ENCODE measurements at places on chromosomes 12 and 14.

GRCh38 chr12:132433641-132434395 lies 56.1 kb upstream of the FBRSL1 start:
- DNase-seq, result no peak

- no peak for DNase-seq
Measured at GRCh38 chr14:50212726-50213125, 18.7 kb downstream of the SOS2 start.

- no peak for DNase-seq
Measured at GRCh38 chr14:90853116-90853515, 36.9 kb upstream of the TTC7B start.

DNA sequence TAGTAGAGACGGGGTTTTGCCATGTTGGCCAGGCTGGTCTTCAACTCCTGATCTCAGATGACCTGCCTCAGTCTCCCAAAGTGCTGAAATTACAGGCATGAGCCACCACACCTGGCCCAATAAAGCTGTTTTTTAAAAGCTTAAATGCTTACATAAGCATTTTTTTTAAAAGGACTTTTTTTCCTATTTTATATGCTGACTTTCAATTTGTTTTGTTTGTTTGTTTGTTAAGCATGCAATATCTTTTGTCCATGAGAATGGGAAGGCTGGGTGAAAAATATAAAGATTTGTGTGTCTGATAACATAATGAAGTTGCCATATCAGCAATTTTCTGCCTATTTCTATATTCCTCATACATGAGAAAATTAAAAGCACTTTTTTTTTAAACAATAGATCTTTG lies 17.0 kb upstream of the SLC2A13 start:
- DNase-seq, result no peak

- no peak for DNase-seq
Measured at GRCh38 chr12:17853054-17853453, 236.9 kb downstream of the RERGL start.

- DNase-seq, result no peak
Measured at GRCh38 chr14:75283833-75284563, 5.4 kb downstream of the FOS start.

- no peak for DNase-seq
Measured at GRCh38 chr14:95096476-95096875, 60.9 kb downstream of the DICER1 start.

DNA sequence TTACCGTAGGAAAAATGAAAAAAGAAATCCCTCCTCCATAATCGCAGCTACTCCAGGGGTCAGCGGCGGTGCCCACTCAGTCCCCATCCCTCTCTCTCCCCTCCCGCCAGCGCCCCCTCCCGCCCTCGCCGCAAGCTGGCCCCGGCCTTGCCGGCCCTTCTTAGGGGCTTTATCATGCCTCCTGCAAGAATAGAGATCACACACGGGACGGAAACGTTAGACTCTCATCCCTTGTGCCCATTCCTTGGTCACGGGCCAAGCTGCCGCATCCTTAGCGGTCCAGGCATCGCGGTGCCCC lies 692 bp upstream of the COX14 start:
- no peak for DNase-seq

GRCh38 chr12:104903648-104904423 lies 54.3 kb downstream of the SLC41A2 start:
- no peak for DNase-seq

GRCh38 chr14:78448164-78449094 lies 278.3 kb downstream of the NRXN3 start:
- DNase-seq, result peak; percentile 23

- no peak for DNase-seq
Measured at GRCh38 chr12:104280717-104281458, 22.7 kb upstream of the EID3 start.

DNA sequence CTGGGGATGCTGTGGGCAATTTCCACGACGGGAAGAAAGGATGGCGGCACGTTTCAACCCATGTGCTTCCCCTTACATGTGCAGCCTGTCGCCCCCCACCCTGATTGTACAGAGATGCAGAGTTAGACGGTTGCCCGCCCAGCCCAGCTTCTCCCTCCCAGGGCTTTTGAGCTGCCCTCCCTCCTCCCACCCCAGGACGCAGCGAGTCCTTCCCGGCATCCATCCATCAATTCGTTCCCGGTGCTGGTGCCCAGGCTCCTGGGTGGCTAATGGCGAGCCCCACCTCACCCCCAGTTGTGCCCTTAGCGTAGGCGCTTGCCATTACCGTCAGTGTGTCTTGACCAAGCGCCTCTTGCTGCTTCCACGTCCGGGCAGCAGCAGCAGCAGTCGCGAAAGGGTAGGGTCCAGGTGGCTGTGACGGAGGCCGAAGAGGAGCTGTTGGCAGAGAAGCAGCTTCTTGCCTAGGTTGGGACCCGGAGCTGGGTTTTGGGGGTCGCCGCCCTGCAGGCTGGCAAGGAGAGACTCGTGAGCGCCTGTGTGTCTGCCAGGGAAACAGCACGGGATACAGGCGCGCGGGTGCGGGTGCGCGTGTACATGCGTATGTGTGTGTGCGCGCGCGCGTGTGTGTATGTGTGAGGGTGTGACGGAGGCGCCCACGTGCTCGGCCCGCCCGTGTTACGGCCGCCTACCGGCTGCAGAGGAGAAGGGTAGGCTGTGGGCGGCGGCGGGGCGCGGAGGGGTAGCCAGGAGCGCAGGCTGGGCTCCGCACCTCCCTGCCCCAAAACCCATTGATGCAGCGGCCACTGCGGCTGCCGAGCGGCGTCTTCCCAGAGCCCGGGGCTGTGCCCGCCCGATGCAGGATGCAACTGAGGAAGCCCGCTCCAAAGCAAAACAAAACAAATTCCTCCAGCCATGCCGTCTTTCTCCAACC lies at the start of gene SLC6A15:
TSS of gene SLC6A15 (minus strand) at position 602 of the 931 bp plus-strand sequence. CDS start 20,679 bp downstream, outside the sequence.
- peak; percentile 45 for DNase-seq

GRCh38 chr14:35336494-35337268 lies 44.5 kb downstream of the PSMA6 start:
- peak; percentile 99 for DNase-seq

GRCh38 chr14:37081218-37081617 lies 91.2 kb downstream of the SLC25A21 start:
- no peak for DNase-seq

DNA sequence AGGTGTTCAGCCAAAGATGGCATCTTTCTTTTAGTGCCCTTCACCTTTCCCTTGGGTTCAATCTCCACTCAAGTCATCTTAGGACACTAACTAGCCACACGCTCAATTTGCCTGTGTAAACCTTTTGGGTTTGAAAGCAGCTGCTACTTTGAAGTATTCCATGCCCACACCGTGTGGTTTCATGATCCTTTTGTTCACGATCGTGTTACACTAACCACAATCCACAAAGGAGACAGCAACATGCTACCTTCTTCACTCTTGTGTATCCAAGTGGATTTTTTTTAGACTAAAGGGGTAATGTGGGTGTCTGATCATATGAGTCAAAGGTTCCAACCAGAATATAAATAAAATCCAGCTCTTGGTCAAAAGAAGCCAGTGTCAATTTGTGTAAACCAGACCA lies 122.7 kb upstream of the FAR2 start:
- no peak for DNase-seq

DNA sequence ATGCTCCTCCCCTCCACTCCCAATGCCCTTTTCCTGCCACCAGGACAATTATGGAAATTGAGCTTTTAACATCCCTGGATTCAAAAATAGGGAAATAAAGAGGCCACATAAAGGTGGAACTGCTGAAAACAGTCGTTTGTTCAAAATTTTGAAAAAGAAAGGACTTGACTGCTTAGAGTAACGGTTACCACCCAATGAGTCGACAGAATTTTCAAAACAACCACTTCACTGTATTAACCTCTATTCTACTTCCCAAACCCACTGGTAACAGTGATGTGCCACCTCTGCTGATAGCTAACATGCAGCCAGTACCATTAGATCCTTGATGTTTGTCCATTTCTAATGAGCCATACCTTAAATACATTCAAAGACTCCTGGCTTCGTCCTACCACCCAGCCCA lies 4.9 kb downstream of the ST8SIA1 start:
- DNase-seq, result no peak

GRCh38 chr14:89242652-89243279 lies 174.3 kb downstream of the FOXN3 start:
- DNase-seq, result no peak

DNA sequence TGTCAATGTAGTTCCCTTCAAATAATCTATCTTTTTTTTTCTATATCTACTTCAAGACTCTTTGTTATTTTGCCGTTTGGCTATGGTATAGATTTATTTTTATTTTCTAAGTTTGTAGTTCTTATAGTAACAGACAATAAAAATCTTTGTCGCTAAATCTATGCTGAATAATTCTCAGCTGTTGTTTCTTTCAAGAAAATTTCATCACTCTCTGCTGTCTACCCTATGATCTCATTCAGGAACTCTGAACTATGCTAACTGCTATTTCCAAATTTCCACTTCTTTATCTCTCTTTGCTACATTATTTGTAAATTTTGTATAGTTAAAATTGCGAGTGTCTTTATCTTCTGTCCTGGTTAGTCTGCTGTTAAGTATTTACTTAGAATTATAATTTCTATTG lies 353.6 kb downstream of the LRFN5 start:
- DNase-seq, result no peak

- no peak for DNase-seq
Measured at GRCh38 chr14:61106271-61106958, 125.4 kb downstream of the SLC38A6 start.

GRCh38 chr14:36320897-36321381 lies 502 bp upstream of the MBIP start:
- no peak for DNase-seq
